T-helper 2 cell (primary cell): ENCODE measurements at places on chromosomes 16 and 17.
A peak's percentile ranks its signal among the peaks of the same experiment; 100 is the strongest.

DNA sequence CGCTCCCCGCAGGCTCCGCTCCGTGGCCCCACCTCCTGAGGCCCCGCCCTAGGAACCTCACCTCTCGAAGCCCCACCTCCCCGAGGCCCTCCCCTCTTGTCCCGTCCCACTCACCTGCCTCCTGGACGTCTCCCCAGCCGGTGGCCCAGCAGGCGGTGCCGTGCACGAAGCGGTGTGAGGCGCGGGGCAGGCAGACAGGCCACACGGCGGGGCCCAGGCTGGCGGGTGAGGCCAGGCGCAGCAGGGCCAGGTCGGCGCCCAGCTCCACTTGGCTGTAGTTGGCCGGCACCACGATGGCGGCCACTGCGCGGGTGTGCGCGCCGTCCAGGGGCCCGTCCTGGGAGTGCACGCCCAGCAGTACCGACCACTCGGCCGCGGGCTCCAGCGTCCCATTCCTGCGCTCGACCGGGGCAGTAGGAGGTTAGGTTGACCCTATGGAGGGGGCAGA, 1.6 kb downstream of the PRSS36 start:
- no peak for DNase-seq

DNA sequence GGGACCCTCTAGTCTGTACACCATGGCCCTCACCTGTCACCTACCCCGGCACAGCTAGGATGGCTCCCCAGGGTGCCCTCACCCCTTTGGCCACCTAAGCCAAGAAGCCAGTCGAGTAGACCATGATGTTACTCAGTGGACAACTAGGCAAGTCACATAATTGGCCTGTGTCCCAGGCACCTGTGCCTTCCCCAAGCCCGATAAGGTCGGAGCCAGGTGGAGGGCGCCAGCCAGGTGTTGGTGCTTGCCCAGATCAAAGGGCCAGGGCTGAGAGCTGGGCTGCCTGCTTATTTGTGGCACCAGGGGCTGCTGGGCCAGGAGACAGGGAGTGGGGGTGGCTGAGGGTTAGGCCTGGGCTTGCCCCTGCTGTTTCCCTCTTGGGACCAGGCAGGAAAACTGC, 16.8 kb downstream of the SPNS2 start:
- no peak for DNase-seq

- no peak for DNase-seq
These were observed 398.5 kb downstream of the ZFHX3 start for GRCh38 chr16:72649254-72649944.

DNA sequence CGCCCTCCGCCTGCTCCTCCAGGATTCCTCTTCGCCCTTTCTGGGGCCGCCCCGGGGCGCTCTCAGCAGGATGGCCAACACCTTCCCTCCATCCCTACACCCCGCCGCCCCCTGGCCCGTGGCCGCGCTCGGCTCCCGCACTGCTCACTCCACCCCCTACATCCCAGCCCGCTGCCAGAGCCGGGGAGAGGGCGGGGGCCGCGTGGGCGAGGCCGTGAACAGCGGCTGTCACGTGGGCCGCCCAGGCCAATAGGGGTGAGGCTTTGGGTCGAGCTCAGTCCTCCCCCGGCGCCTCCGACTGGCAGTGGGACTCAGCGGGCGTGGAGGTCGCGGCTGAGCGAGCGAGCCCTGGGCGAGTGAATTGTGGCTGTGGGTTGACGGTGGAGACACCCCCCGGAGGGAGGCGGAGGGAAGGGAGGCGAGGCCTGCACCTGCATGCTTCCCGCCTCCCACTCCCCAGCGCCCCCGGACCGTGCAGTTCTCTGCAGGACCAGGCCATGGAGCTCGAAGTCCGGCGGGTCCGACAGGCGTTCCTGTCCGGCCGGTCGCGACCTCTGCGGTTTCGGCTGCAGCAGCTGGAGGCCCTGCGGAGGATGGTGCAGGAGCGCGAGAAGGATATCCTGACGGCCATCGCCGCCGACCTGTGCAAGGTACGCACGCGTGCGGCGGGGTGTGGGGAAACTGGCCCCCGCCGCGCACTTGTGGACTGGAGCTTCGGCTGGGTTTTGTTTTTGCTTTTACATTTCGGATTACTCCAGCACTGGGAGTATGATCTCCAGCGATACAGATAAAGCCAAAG, at the start of gene ALDH3A2:
Gene ALDH3A2 (plus strand): TSS at position 277 of the 799 bp plus-strand sequence. CDS start 221 bp downstream, at position 498.
- peak; percentile 88 for DNase-seq

DNA sequence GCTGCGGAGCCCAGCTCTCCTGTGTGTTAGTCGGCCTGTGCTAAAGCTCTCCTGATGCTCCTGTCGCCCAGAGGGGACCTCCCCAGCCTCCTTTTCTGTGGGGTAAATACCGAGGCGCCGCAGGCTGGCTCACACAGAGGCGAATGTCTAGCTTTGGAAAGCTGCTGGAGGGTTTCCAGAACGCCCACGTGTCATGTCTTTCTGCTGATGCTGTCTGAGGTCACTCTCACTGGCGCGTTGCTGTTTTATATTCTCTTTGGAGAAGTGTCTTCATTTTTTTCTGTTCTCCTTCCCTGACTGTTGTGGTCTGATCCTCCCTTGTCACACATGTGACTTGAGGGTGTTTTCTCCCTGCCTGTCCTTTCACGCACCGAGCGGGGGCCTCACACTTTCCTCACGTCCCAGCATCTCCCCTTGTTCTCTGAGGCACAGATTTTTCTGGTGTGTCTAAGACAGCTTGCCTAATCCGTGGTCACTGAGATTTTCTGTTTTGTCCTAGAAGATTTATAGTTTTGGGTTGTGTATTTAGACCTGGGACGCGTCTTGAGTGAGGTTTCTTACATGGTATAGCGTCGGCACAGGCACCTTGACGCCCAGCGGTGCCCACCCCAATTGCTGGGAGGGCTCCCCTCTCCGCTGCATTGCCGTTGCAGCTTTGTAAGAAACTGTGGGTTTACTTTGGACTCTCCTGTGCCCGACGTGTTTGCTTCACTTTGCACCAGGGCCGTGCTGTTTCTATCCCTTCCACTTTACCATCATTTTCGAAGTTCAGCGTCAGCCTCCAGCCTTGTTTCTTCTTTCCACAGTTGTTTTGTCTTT, 92.1 kb upstream of the ZNF750 start:
- DNase-seq: no peak

DNA sequence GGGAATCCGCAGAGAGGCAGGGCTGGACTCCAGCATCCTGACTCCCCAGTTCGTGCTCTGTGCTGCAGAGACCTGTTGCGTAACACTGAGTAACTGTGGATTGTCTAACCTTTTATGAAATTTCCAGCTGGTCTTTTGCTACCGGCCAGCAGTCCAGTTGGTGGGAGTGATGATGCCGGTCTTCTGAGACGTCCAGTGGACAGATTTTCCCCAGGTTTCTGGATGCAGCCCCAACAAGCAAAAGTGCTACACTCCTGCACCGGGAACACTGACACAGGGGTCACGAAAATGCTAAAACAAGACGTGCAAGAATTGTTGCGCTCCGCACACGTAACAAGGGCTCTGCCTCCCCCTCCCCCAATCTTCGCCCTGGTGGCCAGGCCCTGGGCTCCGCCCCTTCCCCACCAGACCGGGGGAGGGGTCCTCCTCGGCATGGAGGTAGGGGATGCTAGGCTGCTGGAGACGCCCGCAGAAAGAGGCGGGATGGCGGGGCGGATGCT, 701 bp upstream of the MRC2 start:
- DNase-seq: no peak

DNA sequence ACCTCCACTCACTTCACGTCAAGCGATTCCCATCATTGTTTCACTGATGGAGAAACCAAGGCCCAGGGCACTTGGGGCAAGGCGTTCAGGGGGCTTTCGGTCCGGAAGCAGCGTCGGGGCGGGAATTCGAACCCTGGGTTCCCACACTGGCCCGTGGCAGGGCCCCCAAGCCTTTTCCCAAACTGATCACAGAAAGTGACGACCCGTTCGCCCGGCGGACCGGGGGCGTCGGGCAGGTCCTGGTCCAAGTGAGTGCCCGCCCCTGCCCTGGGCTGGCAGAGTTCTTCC, 856 bp upstream of the MON1B start:
- DNase-seq: no peak

- peak; percentile 30 for DNase-seq
These were observed 219.2 kb downstream of the C16orf78 start for GRCh38 chr16:49592546-49593423.

GRCh38 chr17:3690094-3690715, 5.8 kb downstream of the P2RX5 start:
- no peak for DNase-seq
